CD4-positive, alpha-beta T cell treated with Interleukin-6 for 4 hours (primary cell): ENCODE measurements at places on chromosomes 7 and 10.

DNA sequence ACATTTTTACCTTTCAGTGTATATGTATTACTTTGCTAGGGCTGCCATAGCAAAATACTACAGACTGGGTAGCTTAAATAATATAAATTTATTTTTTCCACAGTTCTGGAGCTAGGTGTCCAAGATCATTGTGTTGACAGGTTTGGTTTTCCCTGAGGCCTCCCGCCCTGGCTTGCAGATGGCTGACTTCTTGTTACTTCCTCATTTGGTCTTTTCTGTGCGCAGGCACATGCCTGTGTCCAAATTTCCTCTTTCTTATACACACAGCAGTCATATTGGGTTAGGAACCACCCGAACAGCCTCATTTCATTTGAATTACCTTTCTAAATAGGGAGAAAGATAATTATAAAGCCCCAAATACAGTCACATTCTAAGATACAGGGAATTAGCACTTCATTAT is 521.6 kb upstream of the SORCS1 start:
- no peak for DNase-seq

DNA sequence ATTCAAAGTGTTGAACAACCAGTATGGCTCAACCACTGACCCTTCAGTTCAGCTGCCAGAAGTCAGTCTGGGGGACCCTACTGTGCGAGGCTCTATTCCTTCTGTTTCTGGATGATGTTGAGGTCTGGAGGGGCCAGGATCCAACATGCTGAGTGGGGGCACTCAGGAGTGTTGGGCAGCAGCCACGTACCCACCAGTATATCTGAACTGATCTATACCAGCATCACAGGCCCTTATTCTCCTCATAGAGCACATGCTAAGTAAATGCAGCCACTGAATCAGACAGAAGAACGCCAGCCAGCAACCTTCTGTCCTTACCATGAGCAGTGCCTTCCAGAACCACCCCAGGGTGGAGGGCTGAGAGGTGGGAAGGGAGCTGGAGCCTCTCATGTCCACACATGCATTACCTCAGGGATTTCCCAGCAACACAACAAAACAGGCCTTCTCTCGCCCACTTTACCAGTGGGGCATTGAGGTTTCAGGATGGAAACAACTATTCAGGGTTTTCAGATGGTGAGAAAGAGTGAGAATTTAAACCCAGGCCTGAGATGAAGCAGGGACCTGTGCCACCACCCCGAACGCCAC is 6.8 kb upstream of the MSMB start:
- DNase-seq, result no peak

GRCh38 chr10:27100813-27101347 is 586 bp upstream of the ANKRD26 start:
- DNase-seq, result peak; percentile 37

- DNase-seq, result no peak
Observed at GRCh38 chr7:29032146-29032545, 74.0 kb upstream of the TRIL start.

DNA sequence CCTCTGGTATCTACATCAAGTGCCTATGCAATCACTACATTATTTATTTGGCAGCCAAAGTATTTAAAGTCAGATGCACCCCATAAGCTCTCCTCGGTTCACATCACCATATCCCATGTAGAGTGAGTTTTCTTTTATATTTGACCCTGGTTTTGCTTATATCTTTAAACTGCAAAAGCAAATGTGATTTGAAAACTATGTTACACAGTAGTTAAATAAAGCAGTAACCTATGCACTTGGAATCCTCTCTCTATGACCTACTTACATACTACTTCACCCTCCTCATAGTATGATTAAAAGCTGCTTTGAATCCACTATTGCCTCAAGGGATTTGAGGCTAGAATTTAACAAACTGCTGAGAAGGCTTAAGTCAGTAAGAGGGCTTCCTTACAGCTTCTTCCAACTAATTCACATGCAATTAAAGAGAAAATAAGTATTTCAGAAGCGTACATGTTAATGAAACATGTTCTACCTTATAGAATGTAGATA is 2.2 kb upstream of the CELF2 start:
- no peak for DNase-seq

DNA sequence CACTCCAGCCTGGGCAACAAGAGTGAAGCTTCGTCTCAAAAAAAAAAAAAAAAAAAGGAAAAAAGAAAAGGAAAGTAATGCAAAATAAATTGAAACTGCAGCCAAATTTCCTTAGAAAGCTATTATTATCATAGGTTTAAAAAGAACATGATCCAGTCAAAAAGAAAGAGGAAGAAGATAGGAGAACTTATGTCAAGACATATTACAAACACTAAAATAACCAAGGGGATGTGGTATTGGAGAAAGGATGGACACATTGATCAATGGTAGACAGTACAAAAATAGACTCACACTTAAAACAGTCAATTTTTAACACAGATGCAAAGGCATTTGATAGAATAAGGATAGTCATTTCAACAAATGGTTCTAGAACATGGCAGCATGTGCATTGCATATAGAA is 27.3 kb upstream of the PFKP start:
- no peak for DNase-seq

DNA sequence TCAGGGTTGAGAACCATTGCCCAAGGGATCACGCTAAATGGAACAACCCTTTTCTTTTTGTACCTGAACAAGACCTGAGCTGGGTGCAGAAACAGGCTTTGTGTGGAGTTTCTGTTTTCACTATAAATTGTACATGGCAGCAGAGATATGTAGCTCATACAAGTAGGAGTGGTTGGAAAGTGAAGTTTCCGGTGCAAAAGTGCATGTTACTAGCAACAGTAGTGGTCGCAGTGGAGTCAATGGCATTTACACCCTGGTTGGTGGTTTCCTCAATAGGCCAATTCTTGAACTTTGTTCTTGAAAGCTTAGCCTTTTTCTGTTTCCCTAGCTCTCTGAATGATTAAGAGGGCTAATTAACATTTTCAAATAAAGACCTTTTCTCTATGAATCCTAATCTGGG is 170.7 kb downstream of the NEBL start:
- no peak for DNase-seq

DNA sequence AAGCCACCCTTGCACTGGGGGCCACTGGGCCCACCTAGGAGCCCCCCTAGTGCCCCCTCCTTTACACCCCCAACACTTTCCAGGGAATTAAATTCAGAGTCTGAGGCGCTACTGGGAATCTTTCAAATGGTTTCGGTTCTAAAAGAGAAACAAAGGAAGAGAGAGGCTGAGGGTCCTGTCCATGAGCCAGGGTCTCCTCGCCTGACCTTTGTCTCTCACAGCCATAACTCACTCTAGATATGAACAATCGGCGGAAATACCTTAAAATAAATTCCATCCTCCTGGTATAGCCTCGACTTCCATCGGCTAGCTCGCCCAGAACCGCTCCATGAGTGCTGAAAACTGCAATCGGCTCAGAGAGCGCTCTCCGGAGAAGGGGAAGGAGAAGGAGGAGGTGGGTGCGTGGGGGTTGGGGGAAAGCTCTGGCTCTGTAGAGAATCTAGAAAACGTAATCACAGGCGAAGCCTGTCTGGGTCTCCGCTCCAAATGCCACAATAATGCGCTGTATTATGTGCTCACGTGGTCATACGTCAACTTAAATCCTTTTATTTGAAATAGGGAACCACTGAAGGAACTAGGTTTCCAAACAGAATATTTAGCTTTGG is 12.6 kb downstream of the HOXA4 start:
- DNase-seq, result no peak

GRCh38 chr7:149071641-149072437 is 18.7 kb downstream of the ZNF786 start:
- peak; percentile 63 for DNase-seq

DNA sequence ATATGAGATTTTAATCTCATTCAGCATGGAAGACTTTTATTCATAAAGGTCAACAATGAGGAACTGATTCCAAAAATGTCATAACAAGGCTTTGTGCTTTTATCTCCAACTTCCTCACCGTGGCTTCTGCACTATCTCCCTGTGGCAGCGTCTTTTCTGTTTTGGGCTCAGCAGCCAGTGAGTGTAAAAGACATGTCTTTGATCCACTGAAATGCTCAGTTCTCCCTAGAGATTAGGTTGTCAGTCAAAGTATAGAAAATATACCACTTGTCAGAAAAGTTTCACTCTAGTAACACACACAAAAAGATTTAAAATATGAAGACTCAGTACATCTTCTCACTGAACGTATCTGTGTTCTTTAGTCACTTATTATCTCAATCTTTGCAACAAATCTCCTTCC is 901.8 kb upstream of the ZWINT start:
- DNase-seq, result no peak

GRCh38 chr7:132243463-132243862 is 332.8 kb downstream of the PLXNA4 start:
- DNase-seq, result no peak

GRCh38 chr10:44386546-44387052 is 1.7 kb upstream of the CXCL12 start:
- peak; percentile 29 for DNase-seq

- no peak for DNase-seq
Observed at GRCh38 chr7:87450706-87451105, 24.8 kb downstream of the ABCB4 start.

- DNase-seq, result no peak
Observed at GRCh38 chr7:105910172-105910571, 33.8 kb upstream of the ATXN7L1 start.

GRCh38 chr7:116280803-116281202 is 70.5 kb downstream of the TES start:
- DNase-seq, result no peak

- DNase-seq, result no peak
Observed at GRCh38 chr7:1927937-1928644, 258.0 kb downstream of the ELFN1 start.

DNA sequence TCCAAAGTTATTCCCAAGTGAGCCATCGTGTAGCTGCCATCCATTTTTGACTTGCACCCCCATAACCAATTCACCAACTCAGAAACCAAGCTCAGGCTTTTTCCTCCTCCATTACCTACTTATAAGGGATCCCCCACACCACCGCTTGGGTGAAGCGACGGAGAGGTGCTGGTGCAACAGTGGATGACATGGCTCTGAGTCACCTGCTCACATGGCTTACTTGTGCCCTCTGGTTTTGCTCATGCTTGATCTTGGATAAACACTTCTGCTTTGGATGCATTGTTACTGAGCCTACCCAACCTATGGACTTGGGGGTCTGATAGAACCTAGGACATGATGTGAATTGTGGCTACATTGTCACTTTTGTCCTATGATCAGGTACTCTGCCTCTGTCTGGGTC is 12.0 kb upstream of the AKR1B1 start:
- DNase-seq, result no peak

DNA sequence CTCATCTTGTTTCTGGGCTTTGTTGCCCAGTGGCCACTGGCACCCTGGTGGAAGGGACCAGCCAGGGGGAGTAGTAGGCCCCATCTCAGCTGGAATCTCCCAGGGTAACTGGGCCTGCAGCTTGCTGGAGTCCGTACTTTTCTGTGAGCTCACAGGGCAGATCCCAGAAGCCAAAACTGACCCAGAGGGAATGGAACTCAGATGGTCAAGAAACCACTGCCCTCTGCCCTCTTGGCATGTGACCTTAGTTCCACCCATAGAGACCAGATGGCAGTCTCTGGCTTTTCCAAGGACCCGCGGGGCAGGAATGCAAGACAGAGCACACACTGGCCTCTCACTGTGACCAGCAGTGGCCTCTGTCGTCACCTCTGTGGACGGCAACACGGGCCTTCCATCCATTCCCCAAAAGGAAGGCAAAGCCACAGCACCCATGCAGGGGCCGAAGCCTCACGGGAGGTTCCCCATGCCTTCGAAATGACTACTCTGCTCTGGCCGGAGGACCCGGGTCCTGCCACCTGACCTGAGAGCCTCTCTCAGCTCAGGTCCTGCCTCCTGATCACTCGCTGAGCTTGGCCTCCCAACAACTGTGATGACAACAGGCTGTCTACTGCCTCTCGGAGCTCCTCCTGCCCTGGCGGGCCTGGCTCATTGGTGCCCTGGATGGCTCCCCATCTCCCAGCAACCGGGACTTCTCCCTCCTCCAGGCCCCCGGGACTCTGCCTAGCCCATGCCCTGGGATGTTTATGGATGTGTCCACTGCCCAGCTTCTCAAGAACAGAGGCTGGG is 29.9 kb downstream of the MYL10 start:
- no peak for DNase-seq

DNA sequence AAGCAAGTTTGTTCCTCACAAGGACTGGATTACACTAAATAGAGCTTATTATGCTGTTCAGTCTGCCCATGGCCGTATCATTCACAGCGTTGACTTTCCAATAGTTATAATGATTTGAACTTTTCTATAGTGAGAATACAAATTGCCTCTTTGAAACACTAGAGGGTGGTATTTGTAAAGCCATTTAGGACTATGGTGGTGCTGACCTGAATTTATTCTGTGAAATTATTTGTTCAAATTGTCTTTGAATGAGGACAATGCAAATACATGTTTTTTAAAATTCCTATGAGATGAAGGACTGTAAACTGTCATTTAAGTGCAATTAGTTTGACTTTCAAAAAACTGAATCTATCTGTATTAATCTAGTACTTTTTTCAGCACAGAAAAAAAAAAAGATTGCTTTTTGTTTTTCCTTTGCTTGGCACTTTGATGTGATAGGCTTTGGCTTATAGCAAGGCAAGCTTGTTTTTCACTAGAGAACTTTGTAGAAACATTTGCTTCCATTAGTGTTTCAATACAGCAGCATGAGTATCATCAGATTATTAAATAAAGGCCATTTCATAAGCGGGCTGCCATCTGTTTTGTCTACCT is 122.7 kb upstream of the TMEM229A start:
- no peak for DNase-seq

DNA sequence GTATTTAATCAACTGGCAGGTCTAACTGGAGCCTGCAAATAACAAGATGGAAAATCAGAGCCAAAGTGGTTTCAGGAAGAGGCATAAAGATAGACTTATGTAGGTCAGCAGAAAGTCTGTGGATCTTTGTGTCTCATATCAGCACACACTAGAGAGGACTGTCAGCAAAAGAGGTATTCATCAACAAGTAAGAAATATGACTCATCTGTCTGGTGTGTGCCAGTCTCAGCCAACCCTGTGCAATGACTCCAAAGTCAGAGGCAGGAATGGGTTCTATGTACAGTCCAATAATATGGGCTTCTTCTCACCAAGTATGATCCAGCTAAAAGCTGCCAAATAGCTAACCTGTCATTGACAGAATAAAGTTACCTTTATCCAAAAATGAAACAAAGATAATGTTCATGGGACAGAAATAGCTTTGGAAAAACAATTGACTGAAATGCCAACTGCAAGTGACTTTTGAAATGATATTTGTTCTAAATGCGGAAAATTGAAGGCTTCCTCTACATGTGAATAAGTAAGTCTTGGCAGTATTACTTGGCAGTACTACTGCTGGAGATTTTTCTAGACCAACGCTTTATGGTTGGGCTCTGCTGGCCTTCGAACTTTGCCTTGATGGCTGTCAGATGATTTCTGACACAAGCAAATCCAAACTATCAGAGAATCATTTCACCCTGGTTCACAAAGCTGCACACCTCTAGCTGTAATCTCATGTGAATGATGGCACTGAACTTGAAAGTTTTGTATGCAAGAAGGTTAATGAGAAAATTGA is 272.3 kb upstream of the SEMA3C start:
- no peak for DNase-seq

DNA sequence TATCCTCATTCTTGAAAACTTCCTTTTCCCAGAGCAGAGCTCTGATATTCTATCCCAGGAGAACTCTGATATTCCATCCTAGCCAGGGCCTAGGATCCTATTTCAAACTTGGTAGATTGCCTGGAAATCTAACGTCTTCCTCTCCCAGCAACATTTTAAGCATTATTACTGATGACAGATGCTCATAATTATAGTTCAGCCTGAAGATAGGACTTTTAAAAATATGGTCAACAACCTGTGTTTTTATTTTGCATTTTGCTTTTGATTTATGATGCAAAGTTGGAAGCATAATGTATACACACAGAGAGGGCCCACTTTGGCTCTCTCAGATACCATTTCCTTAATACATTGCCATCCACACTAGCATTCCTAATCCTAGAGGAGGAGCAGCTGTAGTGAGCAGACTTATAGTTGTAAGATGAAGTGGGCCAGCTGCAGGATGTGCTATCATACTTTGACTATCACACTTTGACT is 457.4 kb upstream of the TPK1 start:
- DNase-seq, result no peak
